SJCRH30 (cell line): ENCODE measurements at places on chromosomes 6 and 20. TPM values are rescaled to one million over a fixed set of nuclear protein-coding genes. Genes with fewer than 3 reads are reported as not detected.

Gene C6orf52
- total RNA-seq: not detected in 2 replicates

Gene GINS1
- 76.4 and 85.0 TPM in 2 replicates for total RNA-seq

Gene SMLR1
- total RNA-seq: not detected in 2 replicates

Gene CST1
- not detected in 2 replicates for total RNA-seq

Gene WDR27
- total RNA-seq: 26.2 and 38.1 TPM in 2 replicates

Gene LRRC73
- total RNA-seq: 0.14 TPM in 1 of 2 replicates, not detected in the other

Gene NR2E1
- 0.13 and 0.22 TPM in 2 replicates for total RNA-seq

Gene STMND1
- total RNA-seq: not detected in 2 replicates

Gene FAM83B
- 0.10 and 0.23 TPM in 2 replicates for total RNA-seq

Gene TRIM31
- total RNA-seq: 0.10 TPM in 1 of 2 replicates, not detected in the other

Gene DEF6
- total RNA-seq: 0.20 and 1.9 TPM in 2 replicates

Gene MAP1LC3A
- 0.10 and 0.23 TPM in 2 replicates for total RNA-seq

Gene E2F1
- total RNA-seq: 103 and 112 TPM in 2 replicates

Gene EPPIN
- total RNA-seq: not detected in 2 replicates

Gene PRSS35
- total RNA-seq: not detected in 2 replicates

Gene ADGB
- total RNA-seq: 0.28 and 0.43 TPM in 2 replicates

Gene SLC17A3
- not detected in 2 replicates for total RNA-seq

Gene NKAIN2
- total RNA-seq: not detected in 2 replicates

Gene OXT
- total RNA-seq: not detected in 2 replicates
